Stimulated activated CD8-positive, alpha-beta memory T cell treated with anti-CD3 and anti-CD28 coated beads, Interleukin-15, amount 100 ng/mL, for 24 hours (primary cell): ENCODE measurements at places on chromosomes 4 and X.

GRCh38 chr4:48103483-48104139 is 30.4 kb downstream of the TXK start:
- no peak for DNase-seq

DNA sequence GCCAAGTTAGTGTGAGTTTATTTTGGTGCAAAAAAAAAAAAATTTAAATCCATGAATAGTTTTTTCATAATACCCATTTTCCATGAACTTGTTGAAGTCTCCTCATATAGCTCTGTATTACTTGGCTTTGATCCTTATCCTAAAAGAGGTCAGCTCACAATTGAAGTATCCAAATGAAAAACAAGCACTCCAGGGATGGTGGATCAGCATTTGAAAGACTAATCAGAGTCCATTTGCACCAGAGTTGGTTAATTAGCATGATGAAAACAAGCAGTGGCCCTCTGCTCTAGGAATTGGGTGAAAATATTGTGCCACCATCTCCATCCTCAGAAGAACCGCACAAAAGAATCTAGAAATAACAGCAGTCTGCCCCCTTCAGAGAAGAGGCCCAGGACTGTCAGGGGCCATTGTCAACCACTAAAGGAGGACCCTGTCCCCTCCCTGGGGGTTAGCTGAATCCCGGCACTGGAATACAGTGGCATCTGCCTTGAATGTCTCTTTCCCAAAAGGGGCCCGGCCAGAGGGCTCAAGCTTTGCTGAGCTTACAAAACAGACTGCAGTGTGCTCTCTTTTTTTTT is 24.7 kb downstream of the SH3KBP1 start:
- DNase-seq, result no peak

DNA sequence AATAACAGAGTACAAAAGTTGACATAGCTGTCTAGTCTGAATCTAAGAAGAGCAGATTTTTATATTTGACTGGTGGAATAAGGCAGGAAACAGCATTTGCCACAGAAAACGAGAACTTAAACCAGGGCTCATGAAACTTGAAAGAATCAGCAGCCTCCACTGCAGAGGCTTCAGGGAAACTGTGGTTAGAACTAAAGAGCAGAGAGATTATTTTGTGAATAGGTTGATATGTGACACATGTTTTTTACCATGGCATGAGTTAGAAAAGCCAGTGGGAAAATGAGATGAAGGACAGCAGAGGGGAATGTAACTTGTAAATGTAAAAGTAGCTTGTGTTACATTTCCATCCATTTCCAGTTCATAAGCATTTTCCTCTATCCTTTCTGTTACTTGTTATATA is 63.7 kb upstream of the CAMK2D start:
- DNase-seq, result no peak

DNA sequence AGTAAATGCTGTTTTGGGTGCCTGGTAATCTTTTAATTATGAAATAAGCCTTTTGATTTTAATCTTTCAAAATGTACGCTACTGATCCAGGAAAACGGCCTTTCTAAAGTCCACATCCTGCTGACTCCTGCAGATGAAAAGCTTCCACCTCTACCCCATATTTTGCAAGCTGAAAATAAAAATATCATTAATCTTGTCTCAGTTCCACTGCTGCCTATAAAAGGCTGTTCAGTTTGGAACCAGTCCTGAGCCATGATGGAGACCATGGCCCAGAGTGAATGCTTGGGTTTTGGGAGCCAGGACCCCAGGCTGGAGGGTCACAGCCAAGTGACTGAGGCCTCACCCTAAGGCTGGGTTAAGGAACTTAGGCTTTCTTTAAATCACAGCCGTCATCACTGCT is 110.8 kb downstream of the AFF1 start:
- DNase-seq, result no peak

DNA sequence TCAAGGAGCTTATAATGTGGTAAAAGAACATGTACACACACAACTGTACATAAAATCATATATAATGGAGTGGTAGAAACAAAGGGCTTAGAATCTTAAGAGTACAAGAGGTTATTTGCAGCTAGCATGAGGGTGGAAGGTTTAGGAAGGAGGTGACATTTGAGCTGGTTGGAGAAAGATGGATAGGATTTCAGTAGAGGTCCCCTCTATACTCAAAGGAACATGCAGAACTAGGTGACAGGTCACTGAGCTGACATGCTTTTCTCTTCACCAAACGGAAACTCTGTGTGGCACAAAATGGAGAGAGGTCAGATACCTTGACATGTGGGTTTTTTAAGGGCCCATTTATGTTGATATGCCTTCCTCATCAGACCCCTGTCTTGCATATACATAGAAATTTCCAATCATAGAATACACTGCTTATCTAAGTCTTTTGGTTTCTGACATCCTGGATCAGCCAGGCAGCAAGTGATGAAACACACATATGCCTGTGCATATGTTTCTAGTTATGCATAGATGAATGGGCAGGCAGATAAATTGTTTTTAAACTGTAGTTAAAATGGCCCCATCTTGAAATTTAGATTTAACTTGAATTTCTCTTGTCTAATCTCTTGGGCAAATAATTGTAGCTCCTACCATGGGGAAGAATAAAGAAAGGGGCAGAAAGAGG is 29.3 kb downstream of the CLCN5 start:
- no peak for DNase-seq

DNA sequence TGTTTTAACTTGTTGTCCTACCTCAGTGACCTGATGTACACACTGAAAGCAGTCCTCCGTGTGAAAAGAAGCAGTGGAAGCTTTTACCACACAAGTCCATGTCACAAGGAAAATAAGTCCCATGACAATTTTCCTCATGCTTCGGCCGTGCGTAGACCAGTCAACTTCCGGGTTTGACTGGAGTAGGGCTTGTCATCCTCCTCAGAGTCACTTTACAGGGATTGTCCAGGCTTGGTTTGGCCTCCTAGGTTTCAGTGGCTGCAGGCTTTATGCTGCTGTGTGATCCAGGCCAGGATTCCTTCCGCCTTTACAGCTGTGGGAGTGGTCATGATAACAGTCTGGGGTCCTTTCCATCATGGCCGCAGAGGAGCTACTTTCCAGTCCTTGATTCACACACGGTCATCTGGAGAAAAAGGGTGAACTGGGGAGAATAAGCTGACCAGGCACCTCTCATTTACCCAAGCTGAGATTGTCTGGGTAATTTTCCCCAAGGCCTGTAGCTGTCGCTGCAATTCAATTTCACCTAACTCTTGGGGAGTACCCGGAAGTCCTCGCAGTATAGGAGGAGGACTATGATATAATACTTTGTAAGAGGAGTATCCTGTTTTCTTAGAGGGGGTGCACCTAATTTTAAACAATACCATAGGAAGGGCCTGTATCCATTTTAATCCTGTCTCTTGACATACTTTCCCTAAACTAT is 206.1 kb upstream of the KLF8 start:
- no peak for DNase-seq
